ENCODE measurements at places on chromosomes 3 and 15. TPM values are rescaled to one million over a fixed set of nuclear protein-coding genes. Genes with fewer than 3 reads are reported as not detected.
A peak's percentile ranks its signal among the peaks of the same experiment; 100 is the strongest.

ACKR2 gene
- total RNA-seq: 0.93 TPM

PLIN1 gene
- total RNA-seq: 0.87 TPM

POC1A gene
- 1.9 TPM for total RNA-seq

DNA sequence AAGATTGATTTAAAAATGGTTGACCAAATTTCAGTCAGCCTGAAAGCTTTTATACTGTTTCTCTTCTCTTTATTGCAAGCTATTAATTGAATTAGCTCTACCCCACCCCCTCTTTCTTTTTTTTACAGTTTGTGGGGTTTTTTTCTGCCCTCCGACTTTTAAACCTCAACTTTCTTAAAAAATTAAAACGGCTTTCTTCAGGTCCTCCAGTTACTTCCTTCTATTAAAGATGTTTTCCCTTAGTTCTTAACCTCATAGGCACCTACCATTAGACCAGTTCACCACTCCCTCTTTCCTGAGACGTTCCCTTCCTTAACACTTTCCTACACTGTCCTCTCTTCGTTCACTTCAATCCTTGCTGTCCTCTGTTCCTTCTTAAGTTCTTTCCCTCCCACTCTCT lies 52.4 kb downstream of the ATP8B4 start:
- DNase-seq: no peak

DNA sequence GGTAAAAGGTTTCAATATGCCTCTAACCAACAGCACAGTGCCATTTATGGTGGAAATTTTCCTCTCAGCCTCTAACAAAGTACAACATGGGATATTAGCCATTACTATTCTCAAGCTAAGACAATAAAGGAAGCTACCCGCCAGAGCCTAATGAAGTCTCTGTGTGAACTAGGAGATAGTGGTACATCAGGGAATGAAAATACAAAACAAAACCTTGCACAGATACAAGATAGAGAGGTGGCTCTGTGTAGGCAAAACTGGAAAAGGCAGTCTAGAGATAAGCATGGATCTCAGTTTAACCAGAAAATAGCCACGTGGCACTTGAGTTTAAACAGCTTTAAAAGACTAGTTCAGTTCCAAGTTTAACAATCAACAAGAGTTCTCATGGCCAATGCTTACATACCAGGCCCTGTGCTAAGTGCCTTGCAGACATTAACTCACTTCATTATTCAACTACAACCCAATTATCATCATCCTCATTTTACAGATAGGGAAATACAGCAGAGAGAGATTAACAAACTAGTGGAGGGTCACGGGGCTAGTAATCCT lies 279.3 kb downstream of the IGSF11 start:
- DNase-seq: no peak

DNA sequence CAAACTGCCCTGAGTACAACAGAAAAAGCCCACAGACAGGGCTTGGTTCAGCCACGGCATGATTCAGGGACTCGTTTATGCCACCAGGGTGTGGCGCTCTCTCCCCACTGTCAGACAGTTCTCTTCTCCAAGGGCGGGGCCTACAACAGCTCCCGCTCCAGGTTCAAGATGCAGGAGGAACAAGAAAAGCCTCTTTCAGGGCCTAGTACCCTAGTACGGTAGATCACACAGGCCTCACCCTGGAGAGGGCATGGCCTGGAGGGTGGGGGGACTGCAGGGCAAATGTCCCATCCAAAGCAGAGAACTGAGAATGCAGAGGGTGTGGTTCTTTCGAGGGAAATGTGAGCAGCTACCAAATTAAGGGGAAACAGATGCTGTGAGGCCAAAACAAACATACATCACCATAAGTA lies 12.0 kb downstream of the MESD start:
- DNase-seq: peak; percentile 56

GRCh38 chr3:71724171-71724453 lies 1.1 kb downstream of the EIF4E3 start:
- no peak for DNase-seq

DNA sequence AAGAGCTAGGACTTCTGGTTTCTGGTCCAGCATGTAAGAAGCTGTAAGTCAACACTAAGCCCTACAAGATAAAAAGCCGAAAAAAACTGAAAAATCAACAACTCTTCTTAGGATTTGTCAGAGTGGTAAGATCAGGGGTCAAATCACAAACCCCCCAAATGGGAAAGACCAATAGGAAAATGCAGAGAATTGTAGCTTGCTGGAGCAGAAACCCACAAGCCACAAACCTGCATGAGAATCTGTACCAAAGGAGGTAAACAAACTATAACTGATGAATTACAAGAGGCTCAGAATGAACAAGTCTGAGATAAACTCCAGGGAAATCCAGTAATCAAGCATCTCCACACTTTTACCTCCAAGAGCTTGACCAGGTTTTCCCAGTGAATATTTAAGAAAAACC lies 36.0 kb downstream of the RFX7 start:
- DNase-seq: no peak

- DNase-seq: no peak
These were observed 138.6 kb downstream of the FBLN2 start for GRCh38 chr3:13687517-13687943.

DNA sequence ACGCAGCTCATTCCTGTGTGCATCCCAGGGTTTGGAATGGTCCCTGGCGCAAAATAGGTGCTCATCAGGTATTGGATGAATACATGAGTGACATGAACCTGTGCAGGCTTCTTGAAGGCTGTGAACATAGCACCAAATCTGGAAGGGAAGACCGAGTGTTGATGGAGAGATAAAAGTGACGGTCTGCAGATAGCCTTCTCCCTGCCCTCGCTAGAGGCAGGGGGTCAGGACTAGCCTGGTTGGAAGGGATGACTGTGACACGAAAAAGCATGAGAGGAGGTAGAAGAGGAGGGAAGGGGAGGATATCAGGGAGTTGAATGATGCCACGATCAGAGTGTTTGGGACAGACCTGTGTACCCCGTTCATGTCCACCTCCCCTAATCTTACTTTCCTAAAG lies 267.1 kb downstream of the XXYLT1 start:
- DNase-seq: no peak

DNA sequence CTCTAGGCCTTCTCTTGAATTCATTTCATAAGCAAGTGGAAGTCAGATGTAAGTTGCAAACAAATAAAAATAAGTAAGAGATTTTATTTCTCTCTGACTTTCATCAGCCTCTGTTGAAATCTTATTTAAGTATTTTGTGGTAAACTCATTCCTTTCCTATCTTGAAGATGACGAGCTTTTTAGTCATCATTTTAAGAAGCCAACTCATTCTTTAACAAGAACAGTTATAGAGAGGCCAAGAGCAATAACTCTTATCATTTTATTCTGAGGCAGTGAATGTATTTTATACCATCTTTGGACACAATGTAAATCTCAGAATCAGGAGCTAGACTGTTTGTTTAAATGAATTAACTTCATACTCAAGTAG lies 147.5 kb upstream of the MBNL1 start:
- no peak for DNase-seq

DNA sequence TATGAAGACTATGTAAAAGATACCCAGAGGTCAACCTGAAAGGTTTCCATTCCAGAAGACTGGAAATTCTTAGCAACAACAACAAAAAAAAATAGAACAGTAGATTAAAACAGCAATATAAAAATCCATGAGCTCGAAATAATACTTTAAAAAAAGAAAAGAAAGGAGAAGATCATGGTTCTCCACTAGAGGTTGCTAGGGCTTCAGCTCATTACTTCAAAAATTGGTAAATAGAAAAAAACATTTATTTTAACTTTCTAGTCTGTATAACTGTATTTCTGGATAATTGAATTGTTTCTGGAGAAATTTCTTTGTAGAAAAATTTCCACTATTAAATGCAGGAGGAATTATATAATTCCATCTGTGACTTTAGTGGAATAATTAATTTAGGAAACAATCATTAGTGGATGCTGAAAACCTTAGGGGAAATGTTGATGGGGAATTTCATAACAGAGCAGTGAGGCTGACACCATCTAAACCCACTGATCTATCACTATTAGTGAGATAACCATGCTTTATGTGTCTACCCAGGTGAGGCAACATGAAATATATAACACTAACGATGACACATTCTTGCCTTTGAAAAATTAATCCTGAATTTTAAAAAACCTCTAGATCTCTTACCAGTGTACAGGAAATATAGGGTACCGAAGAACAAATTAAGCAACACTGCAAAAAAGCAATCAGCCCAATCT lies 62.5 kb upstream of the SNRK start:
- DNase-seq: no peak

- DNase-seq: no peak
These were observed 59.0 kb upstream of the USP50 start for GRCh38 chr15:50605462-50605861.

DNA sequence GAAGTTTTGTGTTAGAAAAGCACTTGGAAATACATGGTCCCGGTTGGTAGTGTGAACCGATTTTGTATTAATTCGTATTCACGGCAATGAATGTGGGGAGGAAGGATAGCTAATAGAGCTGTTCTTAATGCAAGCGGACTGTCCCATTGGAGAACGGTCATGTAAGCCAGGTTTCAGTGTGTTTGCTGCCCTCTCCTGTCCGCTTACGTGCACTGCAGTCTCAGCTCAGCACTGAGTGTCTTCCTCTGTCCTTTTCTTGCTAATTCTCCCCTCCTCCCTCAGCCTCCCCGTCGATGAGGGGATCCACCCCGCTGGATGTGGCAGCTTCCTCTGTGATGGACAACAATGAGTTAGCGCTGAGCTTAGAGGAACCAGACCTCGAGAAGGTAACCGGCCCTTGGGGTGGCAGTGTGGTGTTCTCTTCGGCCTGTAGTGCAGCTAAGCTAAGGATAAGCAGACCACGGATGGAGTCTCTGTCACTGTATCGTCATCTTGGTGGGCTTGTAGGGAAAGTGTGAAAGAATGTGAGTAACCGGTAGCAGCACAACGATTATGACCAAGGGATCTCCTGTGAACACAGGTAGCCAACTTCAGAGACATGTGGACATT lies 267.5 kb upstream of the CHRM5 start:
- peak; percentile 52 for DNase-seq

DNA sequence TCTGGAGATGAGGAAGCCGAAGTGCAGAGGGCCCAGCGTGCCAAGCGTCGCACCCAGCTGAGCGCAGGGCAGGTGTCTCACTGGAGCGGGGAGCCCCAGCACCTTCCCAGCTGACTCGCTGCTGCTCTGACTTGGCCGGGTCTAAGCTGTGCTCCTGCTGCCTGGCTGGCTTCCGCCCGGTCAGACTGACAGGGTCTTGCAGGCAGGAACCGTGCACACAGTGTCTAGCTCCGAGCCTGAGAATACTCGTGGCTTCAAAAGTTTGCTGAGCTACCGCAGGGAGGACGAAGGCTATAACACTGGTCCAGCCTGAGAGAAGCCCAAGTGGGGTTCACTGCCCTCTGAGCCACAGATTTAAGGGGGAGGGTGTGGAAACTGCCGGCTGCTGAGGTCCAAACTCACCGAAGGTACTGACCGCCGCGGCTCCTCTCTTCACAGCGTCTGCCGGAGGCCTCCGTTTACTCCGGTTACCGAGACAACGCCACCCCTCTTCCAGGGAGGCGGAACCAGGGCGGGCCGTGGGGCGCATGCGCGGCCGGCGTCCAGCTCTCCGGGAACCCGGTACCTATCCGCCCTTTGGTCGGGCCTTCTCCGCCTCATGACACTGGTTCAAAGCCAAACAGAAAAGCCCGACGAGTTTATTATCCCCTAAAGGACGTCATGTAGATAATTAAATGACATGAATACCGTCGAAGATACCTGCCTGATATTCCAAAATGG lies at the start of gene CFAP44:
Gene CFAP44, minus strand, starts transcription at position 443 of the 720 bp plus-strand sequence. CDS start 7,829 bp downstream, outside the sequence.
- peak; percentile 82 for DNase-seq

DNA sequence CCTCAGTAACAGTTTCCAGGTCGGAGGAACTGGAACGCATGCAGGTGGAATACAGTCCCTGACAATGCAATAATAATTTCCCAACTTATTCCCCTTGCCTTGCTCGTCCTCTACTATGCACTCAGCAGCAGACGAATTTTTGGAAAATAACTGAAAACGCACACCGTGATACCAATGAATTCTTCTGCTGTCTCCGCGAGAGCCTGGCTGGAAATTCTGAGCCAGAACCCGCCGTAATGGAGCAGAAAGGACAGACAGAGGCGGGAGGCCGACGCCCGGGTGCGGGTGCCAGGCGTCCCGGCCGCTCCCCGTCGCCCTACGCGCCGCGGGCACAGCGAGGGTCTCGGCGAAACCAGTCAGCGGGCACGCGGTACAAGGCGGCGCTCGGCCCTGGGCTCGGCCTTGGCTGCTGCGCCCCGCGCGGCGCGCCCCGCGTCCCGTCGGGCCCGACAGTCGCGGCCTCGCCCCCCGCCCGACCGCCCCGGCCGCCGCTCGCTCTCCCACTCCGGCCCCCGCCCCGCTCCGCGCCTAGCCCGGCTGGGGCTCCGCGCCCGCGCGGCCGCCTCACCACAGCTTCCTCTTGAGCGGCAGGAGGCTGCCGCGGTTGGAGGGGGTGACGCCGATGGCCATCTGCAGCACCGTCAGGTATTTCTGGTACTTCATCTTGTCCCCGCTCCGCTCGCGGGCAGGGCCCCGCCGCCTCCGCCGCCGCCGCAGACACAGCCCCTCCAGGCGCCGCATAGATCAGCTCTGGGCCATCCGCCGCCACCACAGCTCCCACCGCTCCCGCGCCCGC lies 114.5 kb upstream of the GOLGA8J start:
- DNase-seq: no peak

- no peak for DNase-seq
These were observed 53.0 kb downstream of the TBC1D2B start for GRCh38 chr15:78024519-78024870.

GRCh38 chr3:108393128-108393900 lies 97.0 kb downstream of the HHLA2 start:
- DNase-seq: no peak

DNA sequence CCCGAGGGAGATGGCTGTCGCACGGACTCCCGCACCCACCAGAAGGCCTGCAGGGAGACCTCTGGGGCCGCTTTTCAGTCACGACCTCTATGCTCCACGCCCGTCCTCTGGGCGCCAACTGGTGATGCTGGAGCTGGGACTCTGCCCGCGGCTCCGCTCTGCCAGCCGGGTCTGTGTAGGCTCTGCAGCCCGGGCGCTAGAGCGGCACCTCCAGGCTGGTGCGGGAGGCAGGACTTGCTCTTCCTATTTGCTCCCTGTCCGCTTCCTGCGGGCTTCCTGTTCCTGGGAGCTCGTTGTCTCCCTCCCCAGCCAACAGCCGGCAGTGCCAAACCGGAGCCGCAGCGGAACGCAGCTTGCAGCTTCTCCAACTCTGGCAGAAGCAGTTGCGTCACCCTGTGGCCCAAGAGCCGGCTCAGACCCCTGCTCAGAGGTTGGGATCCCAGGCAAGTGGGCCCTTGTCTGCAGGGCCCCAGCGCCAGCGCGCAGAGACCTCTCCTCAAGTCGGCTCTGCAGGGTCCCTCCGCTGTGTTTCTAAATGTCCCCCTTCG lies 285.9 kb downstream of the XXYLT1 start:
- peak; percentile 78 for DNase-seq
